ENCODE measurements at places on chromosomes 2 and 18.

GRCh38 chr2:152385650-152386049 is 50.7 kb downstream of the FMNL2 start:
- no peak for DNase-seq

GRCh38 chr18:58501066-58501896 is 127.6 kb downstream of the ALPK2 start:
- no peak for DNase-seq

GRCh38 chr2:520663-521340 is 156.4 kb downstream of the TMEM18 start:
- DNase-seq, result no peak

DNA sequence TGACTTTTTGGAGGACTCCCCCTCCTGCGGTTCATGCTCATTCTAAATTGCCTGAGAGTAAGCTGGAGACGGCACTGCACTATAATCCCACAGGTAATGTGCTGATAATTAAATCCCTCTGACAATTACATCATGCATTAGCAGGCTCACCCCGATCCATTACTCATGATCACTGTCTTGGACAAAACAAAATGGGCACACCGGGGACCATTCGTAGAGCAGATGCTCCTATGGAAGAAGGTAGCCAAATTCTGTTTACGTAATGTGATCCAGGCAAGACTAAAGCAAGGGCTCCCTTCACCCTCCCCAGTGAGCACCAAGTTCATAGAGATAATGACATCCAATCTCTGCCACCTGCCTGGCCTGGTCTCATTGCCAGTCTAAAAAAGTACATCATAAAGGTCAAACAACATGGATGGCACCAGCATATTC is 657.1 kb upstream of the SOX11 start:
- no peak for DNase-seq

- no peak for DNase-seq
Measured at GRCh38 chr2:137202318-137202717, 437.0 kb downstream of the THSD7B start.

GRCh38 chr2:145194673-145195072 is 674.8 kb upstream of the ZEB2 start:
- peak; percentile 11 for DNase-seq

DNA sequence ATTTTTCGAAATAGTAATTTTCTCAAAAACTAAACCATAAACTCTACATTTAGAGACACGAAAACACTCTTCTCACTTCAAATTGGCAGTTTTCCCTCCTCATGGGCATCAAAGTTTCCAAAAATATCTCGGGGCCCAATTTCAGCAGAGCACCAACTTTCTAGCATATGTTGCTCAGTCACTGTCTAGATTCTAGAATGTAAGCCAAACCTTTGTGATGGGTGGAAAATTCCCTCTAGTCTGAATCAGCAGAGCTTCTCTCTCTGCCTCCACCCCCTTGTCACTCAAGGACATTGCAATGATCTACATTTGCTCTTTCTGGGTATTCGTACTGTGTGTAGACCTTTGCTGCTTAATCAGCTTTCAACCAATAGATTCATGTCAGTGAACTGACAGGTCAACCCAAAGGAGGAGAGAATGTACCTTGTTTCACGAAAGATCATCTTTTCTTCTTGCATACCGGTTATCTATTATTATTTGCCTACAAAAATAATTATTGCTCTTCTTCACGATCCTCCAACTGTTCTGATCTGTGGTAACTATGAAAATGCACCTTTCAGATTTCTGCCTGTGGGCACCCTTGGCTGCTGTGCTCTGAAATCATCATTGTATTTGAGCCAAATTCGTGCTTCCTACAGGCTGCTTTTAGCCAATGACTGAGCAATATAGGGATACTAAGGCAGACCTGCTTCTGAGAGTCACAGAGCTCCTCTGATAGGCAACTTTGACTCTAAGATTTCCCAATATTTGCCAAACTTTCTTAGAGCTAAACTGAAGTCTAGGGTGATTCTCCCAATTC is 38.7 kb upstream of the GLS start:
- DNase-seq, result no peak

Measured in HTR-8/SVneo (cell line).